Activated T-helper 1 cell treated with anti-CD3 and anti-CD28 coated beads, Interleukin-12 subunit alpha, Interleukin-12 subunit beta, Interleukin-2, Interleukin-4 antibody, amounts not matched to agents 30 ng/mL and 10 ng/mL and 1 ng/mL, durations not matched to agents 14 hours and 24 hours and 36 hours (primary cell): ENCODE measurements at places on chromosomes 7 and 10.

DNA sequence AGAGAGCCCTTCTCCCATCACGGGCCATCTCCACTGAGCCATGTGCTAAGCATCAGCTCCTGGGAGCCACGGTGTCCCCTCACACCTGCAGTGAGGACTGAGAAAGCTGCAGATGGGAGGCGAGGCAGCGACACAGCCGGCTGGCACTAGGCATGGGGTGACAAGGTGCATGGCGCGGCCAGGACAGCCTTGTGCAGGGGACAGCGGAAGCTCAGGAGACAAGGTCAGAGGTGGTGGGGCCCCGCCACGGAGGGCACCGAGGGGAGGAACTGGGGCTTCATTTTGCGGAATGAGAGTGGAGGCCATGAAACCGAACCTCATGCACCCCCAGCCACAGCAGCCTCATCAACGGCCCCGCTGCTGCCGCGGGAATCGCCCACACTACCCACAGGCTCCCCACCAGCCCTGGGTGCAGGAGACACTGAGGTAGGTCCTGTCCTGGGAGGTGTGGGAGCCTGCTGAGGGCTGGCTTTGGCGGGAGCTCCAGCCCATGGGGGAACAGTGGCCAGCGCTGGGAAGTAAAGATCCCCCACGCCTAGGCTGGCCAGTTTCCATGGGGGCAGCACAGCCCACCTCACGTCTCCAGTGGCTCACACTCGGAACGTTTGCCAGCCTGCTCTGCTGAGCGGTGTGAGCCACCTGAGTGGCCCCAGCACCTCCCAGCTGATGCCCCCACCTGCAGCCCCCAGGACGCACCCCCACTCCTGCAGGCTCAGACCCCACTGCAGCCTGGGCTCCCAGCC is 71.2 kb upstream of the INSIG1 start:
- DNase-seq, result no peak

GRCh38 chr7:1752771-1753563 is 82.9 kb downstream of the ELFN1 start:
- DNase-seq, result no peak

GRCh38 chr7:116653646-116654045 is 18.4 kb upstream of the MET start:
- no peak for DNase-seq

GRCh38 chr10:132889556-132889955 is 52.8 kb downstream of the CFAP46 start:
- no peak for DNase-seq

DNA sequence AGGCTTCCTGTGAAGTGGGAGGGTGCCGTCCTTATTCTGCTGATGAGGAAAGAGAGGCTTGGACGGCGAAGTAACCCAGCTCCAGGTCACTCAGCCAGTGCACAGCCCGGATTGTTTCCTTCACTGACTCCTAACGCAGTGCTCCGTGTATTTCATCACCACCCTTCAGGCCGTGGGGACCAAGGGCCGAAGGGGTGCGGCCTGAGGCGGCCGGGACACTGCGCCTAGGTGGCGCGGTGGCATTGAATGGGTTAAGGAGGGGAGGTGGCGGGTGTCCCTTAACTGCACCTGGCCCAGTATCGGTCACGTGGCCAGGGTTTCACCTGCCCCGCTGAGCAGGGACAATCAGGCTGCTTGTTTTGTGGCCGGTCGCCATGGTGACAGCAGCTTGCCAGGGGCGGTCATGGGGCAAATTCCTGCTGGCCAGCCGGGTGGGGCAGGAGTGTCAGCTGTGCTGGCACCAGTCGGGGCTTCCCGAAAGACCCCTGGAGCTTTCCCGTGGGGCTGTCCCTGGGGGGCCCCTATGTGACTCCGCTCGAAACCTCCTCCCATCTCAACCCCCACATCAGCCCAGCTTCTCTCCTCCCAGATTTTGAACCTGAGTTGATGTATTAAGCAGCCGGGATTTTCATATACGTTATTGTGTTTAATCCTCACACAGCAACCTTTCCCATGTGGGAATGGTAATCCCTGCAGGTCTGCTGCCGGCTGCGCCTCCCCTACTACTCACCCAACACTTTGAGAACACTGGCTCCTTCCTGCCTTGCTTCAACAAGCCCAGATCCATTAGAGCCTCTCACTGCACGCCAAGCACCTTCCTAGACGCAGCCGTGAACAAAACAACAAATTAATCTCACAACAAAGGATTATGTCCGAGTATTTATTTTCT is 4.4 kb upstream of the ABHD11 start:
- DNase-seq, result no peak

- no peak for DNase-seq
Observed at GRCh38 chr10:84401854-84402611, 73.6 kb downstream of the CCSER2 start.

- no peak for DNase-seq
Observed at GRCh38 chr10:86245015-86245394, 121.6 kb downstream of the GRID1 start.

GRCh38 chr7:129361771-129362170 is 72.5 kb upstream of the STRIP2 start:
- no peak for DNase-seq

GRCh38 chr7:148084138-148084537 is 506.4 kb upstream of the C7orf33 start:
- DNase-seq, result no peak
